Hematopoietic multipotent progenitor cell treated with erythropoietin and hydrocortisone succinate and interleukin-3 and kit ligand, for 6 days (in vitro differentiated cells): ENCODE measurements at places on chromosomes 2 and 18.

- DNase-seq = no peak
Measured at GRCh38 chr2:78011251-78011650, 489.1 kb upstream of the LRRTM4 start.

DNA sequence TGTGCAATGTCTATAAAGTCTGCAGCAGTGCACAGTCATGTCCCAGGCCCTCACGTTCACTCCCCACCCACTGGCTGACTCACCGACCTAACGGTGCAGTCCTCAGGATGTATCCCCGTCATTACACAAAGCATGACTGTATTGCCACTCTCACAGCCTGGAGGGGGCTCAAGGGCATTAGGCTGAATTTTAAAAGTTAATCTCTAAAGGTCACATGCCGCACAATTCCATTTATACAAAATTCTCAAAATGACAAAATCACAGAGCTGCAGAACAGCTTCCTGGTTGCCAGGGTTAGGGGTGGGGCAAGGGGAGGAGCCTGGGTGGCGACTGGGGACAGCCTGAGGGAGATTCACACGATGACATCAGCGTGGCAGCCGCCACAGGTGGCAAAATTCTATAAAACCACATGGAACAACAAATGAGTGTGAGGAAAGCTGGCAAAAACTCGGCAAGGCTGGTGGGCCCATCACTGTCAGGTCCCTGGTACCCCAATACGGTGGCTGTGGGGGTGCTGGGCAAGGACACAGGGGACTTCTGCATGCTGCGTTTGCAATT, 97.6 kb downstream of the NDUFA10 start:
- DNase-seq = peak; percentile 29

DNA sequence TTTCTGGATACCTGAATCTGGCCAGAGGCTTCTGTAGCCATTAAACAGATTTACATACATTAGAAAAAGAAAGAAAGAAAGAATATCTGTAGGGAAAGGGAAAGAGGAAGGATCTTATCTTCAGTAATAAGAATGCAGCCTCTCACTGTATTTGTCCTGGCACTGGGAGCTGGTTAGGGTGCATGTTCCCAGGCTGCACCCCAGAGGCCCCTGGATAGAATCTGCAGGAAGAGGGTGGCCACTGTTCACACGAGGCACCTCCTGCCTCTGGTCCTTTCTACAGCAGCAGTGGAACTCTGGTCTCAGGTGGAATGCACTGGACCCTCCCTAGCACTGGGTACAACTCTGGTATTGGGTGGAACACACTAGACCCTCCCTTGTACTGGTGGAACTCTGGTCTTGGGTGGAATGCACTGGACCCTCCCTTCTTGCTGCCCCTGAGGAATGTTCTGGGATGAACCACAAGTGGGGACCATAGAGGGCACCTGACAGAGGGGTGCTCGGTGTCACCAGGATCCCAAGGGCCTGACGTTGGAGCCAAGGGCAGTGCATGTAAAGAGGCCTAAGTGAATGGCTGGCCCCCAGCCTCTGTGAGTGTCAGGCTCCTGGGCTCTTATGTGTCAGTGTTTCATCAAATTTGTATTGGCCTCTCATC, 27.4 kb upstream of the PXDN start:
- DNase-seq = no peak

DNA sequence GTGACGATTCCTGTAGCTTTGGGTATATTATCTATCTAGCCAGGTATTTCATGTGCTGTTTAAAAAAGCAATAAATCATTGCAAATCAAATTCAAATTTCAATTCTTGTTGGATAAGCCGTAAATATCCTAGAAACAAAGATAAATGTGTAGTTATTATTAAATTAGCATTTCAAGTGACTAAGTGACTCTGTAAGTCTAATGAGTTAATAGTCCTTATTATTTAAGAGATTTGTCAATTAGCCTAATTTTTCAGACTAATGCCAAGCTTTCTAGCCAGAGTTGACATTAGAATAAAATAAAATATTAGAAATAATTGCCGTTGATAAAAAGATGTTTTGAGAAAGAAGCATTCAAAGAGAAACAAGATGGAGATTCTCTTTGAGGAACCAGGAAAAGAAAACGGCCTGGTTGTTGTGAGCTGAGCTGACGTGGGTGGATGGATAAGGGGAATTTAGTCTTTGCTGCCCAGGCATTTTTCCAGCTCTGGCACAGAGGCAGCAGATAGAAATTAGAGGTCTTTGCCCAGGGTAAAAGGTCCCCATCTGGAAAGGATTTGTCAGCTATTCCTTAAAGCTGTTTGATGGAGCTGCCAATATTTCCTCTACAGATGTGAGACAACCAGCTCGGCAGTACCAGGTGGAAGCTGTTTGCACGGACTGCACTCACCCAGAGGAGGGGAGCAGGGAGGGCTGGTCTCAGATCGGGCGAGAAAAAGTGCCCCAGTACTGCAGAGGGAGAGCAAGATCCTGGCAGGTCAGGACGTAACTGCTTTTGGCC, 117.3 kb upstream of the SEC11C start:
- no peak for DNase-seq

DNA sequence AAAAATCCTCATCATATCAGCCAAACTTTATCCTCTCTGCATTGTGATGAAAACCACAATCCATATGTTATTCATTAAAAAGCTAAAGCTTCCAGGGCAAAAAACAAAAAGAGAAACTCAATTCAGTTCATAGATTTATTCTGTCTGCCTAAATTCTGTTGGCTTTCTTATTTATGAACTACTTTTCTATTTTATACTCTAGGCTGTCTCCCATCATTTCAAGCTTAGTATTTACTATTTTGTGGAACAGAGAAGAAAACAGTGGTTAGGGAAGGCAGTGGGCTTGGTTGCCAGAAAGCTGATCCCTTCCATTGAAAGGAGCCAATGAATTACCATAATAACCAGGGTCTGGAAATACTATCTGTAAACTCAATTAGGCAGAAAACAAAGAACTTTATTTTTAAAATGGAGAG, 71.8 kb downstream of the RAPH1 start:
- no peak for DNase-seq

GRCh38 chr18:36900466-36900865, 71.5 kb downstream of the KIAA1328 start:
- DNase-seq = no peak

DNA sequence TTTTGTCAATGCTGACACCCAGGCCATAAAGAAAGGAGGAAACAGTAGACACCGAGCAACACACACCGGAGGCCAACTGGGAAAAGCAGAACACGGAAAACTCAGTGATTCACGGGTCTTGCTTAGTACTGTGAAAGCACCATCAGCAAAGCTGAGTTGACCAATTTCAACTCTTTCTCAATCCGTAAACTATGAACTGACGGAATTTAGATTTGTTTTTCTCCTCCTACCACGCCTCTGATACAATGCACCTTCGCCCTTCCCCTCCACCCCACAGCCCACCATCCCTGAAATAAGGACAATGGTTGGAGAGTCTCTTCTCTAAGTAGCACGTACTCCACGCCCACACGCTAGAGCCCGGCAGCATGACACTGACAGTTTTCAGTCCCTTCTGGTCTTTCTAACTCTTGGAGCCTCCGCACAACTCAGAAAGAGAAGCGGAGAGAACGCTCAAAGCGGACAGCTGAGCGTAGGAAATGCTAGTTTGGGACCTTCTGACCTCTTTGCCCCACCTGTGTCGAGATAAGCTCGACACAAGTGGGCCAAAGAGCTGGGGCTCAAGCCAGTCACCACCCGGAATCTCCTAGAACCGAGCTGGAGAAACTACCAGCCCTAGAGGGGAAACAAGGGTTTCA, 669 bp downstream of the LNPK start:
- DNase-seq = peak; percentile 78

GRCh38 chr2:172328103-172328841, 99.1 kb upstream of the ITGA6 start:
- no peak for DNase-seq

DNA sequence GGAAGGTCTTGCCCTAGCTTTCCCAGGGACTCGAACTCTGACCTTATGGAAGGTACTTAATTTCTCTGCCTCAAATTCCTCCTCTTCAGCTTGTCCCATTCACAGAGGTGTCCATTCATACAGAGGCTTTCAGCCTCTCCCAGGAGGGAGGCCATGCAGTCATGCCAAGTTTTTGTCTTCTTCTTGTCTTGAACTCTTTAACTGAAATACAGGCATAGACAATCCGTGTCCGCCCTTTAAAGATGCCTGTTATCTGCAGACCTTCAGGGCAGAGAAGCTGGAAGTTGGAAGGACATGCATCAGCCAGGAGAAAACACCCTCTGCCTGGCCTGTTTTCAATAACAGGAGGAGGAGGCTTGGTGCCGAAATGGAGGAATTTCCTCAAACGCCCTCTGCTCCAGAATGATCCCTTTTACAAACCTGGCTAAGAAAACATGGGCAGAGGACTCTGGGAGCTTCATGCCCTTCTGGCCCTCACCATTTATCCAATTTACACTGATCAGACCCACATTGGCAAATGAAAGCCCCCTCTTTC, 308.3 kb downstream of the MYCN start:
- no peak for DNase-seq

DNA sequence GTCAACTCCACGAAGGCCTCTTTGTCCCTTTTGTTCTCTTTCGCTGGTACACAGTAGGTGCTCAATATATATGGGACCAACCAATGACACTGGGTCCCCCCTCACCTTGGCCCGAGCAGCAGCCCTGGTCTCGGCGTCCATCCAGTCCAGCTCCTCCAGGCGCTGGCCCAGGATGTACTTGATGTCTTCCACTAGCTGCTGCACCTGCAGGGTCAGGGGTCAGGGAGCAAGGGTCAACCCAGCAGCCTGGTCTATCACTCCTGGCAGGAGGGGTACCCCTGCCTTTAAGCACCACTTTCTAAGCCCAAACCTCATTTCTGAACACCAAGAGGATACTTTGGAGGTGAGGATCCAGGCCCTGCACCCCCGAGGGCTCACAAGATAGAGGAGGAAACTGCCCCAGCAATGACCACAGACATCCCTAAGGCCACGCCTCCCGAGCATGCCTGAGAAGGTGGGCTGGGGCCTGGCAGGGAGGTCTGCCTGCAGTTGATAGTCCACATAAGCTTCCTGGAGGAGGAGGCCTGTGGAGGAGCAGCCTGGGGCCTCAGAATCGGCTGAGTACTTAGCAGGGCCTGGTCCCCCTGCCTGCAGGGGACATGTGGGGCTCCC, 4.2 kb downstream of the ECEL1 start:
- no peak for DNase-seq

- DNase-seq = no peak
Measured at GRCh38 chr2:217249121-217250012, 389.5 kb upstream of the TNP1 start.

- no peak for DNase-seq
Measured at GRCh38 chr2:180905461-180905860, 74.9 kb upstream of the UBE2E3 start.

DNA sequence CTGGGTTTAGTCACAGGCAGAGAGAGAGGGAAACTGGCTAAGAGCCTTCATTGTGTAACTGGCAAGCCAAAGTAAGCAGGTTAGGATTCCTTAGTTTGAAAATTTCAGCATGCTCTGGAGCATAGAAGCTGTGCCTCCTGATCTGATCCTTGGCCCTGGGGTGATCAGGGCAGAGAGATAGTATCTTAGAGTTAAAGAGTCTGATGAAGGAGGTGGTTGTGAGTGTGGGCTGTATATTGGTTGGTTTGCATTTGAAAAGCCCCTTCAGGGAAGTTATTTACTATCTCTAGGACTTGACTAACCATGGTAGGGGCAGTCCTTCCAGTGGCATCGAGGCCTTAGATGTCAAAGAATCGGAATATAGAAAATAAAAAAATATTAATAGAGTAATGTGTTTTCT, 230.1 kb downstream of the CD226 start:
- no peak for DNase-seq

- DNase-seq = peak; percentile 77
Measured at GRCh38 chr18:79378536-79379250, 17.0 kb upstream of the NFATC1 start.

DNA sequence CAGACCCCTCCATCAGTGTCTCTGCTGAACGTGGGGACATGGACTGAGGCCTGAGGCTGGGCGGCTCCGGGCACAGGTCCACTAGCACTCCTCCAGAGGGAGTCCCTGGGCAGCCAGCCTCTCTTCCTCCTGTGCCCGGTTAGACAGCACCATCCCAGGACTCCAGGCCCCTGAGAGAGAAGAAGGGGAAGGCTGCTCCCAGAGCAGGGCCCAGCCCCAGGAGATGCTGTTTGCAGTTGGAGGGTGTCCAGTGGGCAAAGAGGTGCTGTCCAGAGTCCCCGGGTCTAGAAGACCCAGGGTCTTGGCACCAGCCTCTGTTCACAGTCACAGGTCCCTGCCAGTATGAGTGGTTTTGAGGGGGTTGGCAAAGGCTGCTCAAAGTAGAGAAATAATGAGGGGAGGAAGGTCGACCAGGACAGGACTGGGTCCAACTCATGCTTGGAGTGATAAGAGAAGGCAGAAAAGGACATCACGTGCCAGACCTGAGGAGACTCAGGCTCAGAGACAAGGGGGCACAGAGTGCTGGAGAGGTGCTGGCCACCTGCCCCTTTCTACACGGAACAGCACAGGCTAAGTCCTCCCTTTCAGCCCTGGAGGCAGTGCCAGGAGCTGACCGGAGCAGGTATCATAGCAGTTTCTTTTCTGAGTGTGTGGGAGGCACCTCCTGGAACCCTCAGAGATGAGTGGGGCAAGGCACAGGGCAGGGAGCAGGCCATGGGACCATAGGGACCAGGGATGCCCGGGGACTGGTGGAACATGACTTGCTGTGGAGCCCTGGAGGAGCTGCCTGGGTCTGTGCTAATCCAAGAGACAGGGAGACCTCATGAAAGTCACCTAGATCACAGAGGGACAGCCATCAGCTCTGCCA, 21.1 kb downstream of the CRACDL start:
- no peak for DNase-seq

GRCh38 chr2:31219131-31219969, 2.0 kb upstream of the CAPN14 start:
- DNase-seq = peak; percentile 52

DNA sequence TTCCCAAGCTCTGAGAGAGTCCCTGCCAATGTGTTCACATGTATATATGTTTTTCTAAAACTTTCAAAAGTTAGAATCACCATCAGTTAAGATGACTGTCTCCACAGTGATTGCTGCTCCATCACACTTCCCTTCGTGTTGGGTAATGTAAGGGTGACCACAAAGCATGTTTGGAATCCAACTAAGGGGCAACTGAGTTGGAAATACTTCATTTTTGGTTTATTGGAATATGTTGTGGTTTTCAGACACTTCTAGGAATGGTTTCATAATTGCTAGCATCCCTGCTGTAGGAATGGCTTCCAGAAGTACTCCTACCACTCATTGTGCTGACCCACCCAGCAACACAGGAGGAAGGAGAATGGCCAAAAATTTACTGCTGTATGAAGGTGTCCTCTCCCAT, 212.5 kb upstream of the GULP1 start:
- DNase-seq = no peak

DNA sequence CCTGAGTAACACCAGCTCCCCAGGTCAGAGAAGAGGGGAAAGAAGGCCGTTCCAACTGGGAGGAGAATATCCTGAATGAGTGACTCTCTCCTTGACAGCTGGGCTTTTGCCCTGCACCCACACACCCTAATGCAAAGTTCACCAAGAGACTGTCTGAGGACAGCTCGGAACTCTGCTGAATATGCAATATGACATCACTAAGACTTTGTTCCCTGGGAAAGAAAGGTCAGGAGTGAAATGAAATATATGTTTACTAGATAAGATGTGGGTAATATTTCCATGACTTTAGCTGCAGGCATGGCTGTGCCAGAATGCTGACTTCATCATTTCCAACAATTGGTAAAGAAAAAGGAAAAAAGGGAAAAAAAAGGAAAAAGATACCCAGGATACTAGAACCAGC, 488.2 kb upstream of the RAB6C start:
- DNase-seq = no peak
